ENCODE measurements at places on chromosomes 3 and 15.

GRCh38 chr15:50262533-50262932 is 3.0 kb downstream of the HDC start:
- DNase-seq = no peak

DNA sequence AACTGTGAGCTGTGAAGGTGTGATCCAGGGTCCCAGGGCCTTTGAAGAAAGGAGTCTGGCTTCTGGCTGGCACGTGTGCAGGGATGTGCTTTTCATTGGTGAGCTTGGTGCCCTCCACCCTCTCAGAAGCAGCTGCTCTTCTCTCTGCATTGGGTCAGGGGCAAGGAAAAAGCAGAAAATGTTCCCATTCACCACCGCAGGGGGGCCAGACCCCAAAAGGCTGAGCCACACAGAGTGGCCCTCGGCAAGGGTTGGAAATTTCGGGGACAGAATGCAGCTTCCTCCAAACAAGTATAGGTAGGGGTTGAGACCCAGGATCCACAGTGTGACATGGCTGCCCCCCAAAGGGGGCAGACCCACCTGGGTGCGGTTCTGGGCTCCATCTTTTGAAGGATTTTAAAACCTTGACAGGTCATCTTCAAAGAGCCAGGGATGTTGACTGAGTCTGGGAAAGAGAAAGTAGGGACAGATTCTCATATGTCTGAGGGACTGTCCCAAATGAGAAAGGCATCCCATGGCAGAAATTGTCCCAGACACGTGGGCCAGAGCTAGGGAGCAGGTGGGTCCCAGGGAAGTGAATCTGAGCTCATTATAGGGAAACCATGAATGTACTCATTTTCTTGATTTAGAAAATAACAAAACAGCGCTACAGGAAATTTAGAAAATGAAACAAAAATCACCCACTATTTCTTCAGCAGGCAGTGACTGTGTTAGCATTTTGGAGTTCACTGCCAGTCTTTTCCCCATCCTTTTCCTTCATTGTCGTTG is 2.7 kb downstream of the CSK start:
- DNase-seq = no peak

DNA sequence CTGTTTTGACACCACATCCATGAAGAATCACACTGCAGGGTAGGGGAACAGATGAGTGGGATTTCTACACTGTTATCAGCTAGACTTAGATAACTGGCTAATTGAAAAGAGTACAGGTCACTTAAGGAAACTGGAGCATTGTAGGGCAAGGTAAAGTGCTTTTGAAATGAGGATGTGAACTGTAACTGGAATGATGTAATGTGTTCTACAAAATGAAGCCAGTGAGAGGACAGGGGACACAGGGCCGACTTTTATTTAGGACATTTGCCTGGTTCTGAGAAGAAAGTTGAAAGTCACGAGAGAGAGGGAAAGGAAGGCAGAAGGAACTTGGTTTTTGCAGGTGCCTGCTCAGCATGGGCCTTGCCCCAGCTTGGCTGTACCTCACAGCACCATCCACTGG is 50.5 kb downstream of the IGF1R start:
- no peak for DNase-seq

- no peak for DNase-seq
Measured at GRCh38 chr3:162534431-162534830, 1037.8 kb downstream of the OTOL1 start.

DNA sequence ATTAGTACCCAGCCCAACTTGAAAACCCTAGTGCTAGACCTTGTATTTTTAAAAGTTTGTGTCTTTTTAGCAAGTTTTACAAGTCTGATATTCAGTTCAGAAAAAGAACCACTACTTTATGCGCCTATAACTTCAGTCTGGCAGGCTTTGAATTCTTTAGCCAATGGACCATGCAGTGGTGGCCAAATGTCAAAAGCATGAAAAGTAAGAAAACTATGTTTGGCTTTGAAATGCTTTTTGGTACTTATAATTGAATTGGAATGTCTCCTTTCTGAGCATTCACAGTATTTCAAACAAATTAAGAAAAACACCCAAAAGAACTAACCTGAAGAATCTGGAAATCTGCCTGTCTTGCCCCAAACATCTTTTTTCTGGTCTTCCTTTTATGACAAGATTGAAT is 12.8 kb downstream of the WDR48 start:
- no peak for DNase-seq

- DNase-seq = no peak
Measured at GRCh38 chr15:89551550-89551949, 23.7 kb upstream of the TICRR start.

DNA sequence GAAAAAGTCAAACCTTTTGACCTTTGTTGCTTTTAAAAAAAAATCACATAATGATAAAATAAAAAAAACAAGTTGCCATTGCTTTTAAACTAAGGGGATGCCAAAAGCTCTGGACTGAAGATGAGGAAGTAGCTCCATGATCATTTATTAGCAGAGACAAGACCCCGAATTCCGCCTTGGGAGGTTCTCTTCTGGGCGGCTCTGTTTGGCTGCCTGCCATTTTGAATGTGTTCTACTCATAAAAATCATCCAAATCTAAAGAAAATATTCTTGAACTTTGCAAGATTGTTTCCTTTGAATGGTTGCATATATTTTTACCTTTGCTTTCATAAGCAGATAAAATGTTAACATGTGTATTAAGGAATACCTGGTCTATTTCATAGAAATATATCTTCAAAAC is 63.8 kb downstream of the NCEH1 start:
- no peak for DNase-seq

Measured in NCI-H2029 (cell line).